ENCODE measurements at places on chromosomes 6 and 20.

- no peak for DNase-seq
These were observed 7.5 kb downstream of the VGLL2 start for GRCh38 chr6:117272891-117273290.

DNA sequence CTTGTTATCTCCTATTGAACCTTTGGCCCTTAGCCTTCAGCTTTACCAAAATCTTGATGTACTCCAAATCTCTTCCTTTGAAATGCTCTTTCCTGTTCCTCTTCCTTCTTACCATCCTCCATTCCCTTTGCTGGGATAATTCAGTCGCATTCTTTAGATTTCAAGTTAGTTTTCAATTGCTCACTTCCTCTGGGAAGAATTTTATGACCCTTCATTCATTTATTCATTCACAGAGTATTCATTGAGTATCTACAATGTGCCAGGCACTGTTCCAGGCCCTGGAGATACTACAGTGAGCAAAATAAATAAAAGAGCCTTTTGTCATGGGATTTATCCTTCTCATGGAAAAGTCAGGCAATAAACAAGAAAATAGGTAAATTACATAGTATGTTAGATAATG, 548.2 kb upstream of the FLRT3 start:
- no peak for DNase-seq

GRCh38 chr6:2183246-2183645, 62.2 kb downstream of the GMDS start:
- DNase-seq, result no peak

DNA sequence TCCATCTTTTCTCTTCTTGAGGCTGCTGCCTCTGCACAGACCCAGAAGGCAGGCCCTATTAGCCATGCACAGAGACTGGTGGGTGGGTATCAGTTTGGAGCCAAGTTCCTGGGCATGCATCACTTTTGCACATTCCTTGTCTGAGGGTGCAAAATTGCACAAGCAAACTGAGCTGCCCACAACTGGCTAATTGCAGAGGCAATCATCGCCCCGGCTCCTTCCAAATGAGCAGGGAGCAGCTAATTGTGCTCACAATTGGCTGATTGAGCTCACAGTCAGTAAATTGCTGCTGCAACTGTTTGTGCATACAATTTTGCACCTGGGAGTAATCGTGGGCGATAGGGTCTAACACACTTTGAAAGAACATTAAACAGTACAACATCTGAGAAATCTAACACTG, 511.4 kb downstream of the DHX35 start:
- no peak for DNase-seq

- DNase-seq, result no peak
These were observed 423 bp downstream of the PACRG start for GRCh38 chr6:162728197-162728596.

DNA sequence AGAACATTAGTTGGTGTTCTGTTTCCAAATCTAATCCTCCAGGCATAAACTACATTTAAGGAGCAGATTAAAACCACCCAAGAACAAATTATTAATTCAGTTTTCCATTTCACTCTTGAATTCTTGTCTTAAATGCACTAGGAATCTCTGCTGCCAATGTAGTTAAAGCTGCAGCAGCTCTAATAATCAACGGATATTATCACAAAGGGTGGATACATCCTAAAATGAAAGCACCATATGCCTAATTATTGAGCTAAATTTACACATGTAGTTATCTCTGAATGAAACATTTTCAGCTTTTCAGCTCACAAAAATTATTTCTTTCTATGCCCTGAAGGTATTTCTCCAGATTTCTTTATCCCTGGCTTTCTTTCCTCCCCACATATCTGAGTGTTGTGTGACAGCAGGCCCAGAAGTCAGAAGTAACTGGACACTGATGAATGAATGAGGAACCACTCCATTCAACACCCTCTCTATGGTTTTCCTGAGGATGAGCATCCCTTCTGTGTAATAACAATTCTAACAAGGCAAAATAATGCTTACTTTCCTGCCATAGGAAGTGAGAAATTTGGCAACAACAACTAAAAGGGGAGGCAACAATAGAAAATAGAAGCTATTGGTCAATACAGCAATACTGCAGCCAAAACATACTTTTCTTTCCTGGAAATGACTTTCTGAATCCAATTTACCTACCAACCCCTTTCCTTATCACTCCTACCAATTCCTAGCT, 14.9 kb downstream of the MAN1A1 start:
- no peak for DNase-seq

DNA sequence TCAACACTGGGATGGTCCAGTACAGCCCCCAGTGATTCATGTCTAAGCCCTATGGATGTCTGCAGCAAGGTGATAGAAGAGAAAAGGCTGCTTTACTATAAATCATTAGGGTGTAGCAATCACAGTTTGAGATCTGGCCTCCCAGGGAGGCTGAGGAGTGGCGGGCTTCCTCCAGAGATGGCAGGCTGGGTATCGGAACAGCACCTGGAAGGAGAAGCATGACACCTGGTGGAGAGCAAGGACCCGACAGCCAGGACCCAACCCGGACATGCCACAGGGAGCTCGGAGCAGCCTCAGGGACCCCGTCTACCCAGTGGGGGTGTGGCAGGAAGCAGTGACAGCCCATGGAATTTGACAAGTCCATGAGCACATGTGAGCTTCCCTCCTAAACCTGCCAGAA, 114.8 kb upstream of the CD93 start:
- peak; percentile 56 for DNase-seq

DNA sequence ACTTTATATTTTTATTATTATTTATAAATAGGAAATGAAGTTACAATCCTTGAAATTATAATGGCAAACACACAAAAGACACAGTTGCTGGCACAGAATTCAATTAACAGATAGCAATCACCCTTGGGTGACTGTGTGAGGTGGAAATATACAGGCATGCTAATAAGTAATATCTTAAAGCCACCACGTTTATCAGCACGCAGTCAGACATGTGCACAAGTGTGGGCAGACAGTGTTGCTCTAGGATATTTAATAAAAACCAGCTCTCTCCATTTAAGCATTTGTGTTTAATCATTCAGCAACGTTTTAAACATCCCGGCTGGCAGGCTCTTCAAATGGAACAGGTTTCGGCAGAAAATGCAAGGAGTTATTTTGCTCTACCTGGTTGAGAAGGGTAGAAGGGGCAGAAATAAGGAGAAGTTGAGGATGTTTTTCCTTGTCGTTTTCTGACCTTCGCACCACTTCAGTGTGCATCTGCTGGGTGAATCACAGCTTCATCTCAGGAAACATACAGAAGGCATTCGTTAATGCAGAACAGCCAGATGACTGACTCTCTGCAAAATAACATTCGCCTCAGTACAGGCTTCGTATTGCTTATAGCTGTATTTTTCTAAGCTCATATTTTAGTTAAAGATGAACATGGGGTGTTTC, 585.1 kb downstream of the QKI start:
- DNase-seq, result no peak

DNA sequence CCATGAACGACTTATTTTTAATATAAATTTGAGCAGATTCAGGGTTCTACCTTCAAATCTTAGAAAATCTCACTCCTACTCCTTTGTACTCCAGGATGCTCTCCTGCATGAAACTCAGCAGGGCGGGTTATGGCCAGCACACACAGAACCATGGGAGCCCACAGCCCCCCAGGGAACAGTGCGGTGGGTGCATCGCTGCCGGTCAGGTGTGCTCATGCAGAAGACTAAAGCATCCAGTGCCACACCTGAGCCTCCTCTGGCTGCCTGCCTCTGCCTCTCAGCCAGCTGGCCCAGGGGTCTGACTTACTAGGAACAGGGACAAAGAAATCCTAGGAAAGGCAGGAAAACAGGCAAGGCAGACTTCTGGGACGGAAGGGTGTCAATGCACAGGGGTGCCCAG, 31.8 kb downstream of the EZR start:
- DNase-seq, result no peak

- no peak for DNase-seq
These were observed 1303.9 kb upstream of the GJE1 start for GRCh38 chr6:140828856-140829255.

DNA sequence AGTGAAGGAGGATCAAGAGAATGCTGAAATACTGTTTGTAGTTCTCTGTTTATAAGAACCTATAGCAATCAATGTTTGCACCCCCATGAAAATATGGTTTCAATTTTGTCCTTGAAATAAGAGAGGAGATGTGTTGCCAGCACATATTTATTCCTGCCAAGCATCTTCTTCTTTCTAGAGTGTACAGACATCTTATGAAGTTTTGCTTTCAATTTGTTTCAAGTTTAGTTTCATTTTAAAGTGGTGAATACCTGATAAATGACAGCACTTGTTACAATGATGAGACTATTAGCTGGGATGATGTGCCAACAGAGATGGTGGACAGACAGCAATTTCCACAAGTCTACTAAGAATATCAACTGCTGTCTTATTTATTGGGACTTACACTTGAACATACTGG, 39.2 kb upstream of the CENPW start:
- no peak for DNase-seq

GRCh38 chr20:34570859-34571306, 12.4 kb downstream of the MAP1LC3A start:
- DNase-seq, result no peak

DNA sequence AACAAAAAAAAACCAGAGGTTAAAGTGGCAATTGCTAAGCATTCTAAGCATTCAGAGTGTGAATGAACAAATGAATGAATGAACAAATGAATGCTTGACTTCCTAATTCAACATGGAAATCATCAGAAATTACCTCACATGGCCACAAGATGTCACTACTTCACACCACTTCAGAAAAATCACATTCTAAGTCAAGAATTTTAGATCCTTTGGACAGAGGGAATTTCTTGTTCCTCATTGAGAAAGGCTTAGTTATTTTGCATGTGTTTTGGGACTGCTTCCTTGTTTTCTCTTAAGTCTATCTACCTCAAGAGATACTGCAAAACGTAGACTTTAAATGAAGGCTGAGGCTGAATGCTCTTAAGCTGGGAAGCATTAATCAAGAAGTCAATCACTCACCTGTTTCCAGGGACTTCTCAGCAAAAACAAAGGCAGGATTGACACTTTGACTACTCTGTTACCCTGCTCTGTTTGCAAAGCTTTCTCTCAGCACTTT, 120.2 kb downstream of the MBOAT1 start:
- DNase-seq, result peak; percentile 71

DNA sequence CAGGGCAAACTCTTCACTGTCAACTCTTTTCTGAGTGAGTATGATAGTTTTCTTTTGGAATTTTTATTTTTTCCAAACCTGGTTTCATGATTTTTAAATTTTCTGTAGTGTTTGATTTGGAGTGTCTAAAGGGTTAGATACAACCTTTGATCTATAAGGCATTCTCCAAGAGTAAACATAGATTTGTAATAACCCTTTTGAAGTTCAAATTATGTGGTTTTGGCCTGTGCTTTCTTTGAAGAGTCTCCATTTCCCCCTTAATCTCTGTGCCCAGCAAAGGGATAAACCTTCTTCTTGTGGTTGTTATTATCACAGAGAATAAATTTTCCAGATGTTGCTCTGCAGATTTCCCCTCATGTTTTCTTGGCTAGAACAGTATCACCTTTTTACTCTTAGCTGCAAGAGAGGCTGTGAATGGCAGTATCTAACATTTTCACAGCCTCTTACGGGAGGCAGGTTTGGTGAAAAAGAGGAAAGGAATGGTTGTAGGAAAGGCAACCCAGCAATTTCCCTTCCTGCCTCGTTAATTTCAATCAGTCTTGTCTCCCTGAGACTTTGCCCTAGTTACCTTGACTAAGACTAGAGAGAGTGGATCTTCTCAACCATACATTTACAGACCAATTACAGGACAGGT, 83.3 kb upstream of the AKIRIN2 start:
- DNase-seq, result no peak

- no peak for DNase-seq
These were observed 2.6 kb upstream of the IPCEF1 start for GRCh38 chr6:154359161-154359574.

DNA sequence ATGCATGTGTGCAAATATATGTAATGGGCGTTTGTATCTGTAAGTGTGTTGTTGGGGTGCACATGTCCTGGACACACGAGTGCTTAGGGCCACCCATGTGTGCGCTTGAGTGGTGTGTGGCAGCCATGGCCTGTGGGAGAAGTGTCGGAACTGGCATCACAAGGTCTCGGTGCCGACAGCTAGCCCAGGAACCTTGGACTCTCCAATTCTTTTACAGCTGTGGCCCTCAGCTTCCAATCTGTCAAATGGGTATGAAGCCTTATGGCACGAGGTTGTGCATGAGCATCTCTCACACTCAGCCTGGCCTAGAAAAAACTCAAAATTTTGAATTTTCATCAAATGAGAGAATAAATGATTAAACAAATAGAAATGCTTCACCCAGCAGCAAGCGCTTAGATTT, 42.0 kb downstream of the SPDEF start:
- no peak for DNase-seq

DNA sequence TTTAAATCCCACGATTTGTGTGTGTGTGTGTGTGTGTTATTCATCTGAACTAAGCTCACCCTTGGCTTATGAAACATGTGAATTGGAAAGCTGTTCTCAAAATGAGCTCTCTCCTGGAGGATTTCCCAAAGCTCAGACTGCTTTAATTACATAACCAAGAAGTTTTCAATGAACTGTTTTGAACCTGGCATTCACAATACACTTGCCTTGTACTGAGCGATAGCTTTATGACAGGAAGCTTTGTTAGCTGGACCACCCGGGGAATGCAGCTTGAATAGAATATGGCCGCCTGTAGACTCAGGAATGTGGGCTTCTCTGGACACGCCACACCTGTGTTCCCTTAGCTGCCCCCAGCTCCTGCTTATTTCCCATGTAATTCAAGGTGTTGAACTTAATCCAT, 71.4 kb upstream of the PREP start:
- DNase-seq, result no peak

DNA sequence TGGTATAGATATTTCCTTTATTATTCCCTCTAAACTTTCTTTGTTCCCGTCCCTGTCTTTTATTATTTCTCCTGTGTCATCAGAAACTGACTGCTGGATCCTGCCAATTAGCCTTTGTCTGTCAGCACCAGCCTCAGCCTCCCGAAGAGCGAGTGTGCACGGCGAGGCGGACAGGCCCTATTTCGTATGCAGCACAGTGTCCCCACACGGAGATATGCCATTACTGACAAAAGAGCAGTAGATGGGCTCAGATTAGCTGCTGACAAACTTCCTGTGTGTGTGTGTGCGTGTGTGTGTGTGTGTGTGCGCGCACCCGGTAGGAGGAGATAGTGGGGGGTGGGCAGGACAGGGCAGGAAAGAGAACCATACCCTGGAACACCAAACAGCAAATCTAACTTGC, 99.5 kb upstream of the ZFP64 start:
- DNase-seq, result no peak

GRCh38 chr20:23159256-23159946, 73.3 kb upstream of the CD93 start:
- DNase-seq, result peak; percentile 61

GRCh38 chr6:101921829-101922450, 528.4 kb downstream of the GRIK2 start:
- DNase-seq, result no peak

DNA sequence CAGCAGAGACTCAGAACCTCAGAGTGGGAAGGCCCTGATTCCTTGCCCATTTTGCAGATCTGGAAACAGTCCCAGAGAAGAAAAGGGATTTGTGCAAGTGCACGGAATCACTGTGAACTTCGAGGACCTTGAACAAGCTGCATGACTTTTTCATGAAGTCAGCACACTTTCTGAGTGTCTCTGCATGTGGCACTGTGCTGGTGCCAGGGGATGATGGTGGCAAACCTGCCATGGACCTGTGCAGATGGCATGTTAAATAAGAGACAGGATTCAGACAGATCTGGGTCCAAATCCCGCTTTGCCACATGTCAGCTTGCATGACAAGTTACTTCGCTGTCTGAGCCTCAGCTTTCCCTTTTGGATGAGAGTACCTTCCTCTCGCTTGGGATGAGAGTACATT, 26.8 kb downstream of the ZNF831 start:
- no peak for DNase-seq

All from Karpas-422 (cell line).